ENCODE measurements at places on chromosomes 2 and 18. TPM values are rescaled to one million over a fixed set of nuclear protein-coding genes. Genes with fewer than 3 reads are reported as not detected.
A peak's percentile ranks its signal among the peaks of the same experiment; 100 is the strongest.

DNA sequence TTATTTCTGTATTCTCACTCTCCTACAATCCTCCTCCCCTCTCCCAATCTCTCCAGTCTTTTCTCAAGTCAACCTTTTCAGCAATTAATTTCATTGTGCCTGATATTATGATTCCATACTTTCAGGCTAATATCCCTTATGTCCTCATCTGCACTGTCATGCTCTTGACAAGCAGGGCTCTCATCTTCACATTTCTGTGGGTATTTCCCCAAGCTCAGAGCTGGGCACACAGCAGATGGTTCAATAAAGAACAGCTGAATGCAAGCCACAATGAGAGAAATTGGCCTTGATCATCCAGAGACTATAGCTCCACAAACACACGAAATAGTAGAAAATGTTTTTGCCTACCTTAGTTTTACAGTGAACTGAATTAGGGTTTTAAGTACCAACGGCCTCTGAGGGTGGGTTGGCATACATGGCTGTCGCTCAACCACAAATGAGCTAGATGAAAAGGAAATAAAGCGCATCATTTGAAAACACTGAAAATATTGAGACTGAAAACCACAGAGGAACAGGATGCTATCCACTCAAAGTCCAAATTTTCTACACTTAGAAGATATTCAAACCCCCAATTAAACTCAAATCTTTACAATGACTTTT, 47.5 kb upstream of the STAT1 start:
- DNase-seq: no peak

Gene TCF23
- total RNA-seq: not detected

Gene SPATA3
- not detected for total RNA-seq

Gene C2orf78
- not detected for total RNA-seq

DNA sequence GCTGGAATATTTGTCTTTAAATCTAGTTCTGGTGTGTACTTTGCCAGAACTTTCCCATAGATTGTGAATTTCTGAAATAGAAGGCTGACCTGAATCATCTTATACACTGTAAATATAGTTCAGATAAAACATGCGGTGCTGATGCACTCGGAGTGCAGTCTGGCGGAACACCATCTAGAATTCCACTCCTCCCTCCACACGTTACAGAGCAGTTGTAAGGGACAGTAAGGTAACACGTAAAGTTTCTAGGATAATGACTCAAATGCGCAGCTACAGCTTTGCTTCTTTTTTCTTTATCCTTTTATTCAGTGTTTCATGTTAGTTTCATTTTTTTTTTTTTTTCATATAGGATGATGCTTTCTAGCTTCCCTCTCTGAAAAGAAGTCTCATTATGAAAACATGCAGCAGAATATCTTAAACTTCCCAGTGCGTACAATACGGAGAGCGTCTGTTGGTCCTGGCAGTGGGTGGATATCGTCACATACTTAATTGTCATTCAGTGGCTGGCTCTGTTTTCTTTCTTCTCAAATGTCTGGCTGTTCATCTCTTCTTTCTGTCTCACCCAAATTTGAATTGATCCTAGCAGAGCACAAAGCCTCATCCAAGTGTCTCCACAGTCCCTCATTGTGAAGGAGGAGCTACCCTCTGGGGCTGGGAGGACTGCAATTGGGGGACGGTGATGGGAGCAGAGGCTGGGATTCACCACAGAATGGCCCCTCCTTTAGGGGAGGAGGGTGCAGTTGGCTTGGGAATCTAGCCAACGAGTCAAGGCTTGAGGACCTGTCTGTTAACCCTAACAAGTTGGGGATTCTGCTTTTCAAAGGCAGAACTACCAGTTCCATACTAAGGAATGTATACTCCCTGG, 138.8 kb downstream of the MYT1L start:
- DNase-seq: no peak

- DNase-seq: no peak
Measured at GRCh38 chr18:78323453-78324197, 656.0 kb upstream of the SALL3 start.

- no peak for DNase-seq
Measured at GRCh38 chr2:127413782-127414637, 4.2 kb upstream of the PROC start.

Gene TMEM163
- total RNA-seq: 3.7 TPM

Gene TMEM169
- total RNA-seq: 3.8 TPM

GRCh38 chr2:169039702-169040101, 8.6 kb upstream of the ABCB11 start:
- no peak for DNase-seq

DNA sequence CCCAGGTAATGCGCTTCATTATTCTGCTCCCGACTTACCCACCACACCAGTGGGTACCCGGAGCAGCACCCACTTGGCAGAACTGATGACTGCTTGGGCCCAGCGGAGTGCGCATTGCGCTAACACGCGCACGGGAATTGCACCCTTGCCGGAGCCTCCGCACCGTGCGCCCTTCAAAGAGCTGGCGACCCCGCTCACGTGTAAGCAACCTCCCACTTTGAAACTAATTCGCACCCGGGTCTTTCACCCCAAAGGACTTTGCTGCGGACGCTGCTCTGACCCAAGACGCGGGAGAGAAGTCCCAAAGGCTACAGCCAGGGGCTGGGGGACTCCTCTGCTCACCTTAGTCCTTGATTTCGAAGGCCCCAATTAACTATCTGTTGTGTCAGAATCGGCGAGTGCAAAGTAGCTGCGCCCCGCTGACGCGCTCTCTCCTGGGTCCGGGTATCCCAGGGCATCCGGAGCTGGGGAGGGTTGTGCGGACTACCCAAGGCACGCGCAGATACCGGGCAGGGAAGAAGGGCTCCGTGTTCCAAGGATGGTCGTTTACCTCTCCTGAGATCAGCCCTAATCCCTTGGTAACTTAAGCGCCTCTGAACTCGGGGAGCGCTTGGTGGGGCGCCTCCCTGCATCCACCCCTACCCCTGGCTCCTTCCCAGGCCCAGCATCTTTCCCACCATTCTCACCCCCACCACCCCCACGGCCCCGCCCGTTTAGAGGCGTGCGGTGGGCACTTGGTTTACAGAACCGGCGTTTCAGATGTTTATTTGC, 13.1 kb upstream of the SATB2 start:
- DNase-seq: no peak

DNA sequence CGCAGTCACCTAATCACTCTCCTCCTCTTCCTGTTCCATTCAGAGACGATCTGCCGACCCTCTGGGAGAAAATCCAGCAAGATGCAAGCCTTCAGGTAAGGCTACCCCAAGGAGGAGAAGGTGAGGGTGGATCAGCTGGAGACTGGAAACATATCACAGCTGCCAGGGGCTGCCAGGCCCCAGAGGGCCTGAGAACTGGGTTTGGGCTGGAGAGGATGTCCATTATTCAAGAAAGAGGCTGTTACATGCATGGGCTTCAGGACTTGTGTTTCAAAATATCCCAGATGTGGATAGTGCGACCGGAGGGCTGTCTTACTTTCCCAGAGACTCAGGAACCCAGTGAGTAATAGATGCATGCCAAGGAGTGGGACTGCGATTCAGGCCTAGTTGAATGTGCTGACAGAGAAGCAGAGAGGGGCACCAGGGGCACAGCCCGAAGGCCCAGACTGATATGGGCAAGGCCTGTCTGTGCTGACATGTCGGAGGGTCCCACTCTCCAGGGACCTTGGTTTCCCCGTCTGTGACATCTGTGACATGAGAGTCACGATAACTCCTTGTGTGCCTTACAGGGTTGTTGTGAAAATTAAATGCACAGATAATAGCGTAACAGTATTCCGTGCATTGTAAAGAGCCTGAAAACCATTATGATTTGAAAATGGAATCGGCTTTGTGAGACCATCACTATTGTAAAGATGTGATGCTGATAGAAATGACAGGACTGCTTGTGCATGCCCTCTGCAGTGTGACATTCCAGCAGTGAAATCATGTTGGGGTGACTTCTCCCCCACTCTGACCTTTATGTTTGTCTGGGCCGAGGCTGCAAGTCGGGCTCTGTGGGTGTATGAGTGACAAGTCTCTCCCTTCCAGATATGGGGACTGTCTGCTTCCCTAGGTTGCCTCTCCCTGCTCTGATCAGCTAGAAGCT, 510 bp downstream of the IL1RN start:
- no peak for DNase-seq

DNA sequence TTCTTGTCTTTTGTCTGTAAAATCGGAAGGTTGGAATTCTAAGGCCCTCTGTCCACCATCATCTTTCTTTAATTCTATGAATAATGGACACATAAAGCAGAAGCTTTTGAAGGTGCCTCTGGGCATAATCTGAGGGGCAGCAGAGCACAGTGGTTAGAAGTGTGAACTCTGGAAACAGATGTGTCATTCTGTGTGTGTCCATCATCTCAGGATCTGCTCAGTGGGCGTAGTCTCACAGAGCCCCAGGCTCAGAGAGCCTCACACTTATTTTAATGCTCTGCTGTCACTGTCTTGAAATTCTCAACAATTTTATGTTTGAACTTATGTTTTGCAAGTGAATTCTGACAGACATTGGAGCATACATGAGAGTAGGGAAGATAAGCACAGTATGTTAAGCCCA, 31.0 kb upstream of the CCDC93 start:
- DNase-seq: no peak

- no peak for DNase-seq
Measured at GRCh38 chr18:46283268-46283667, 179.1 kb downstream of the HAUS1 start.

DNA sequence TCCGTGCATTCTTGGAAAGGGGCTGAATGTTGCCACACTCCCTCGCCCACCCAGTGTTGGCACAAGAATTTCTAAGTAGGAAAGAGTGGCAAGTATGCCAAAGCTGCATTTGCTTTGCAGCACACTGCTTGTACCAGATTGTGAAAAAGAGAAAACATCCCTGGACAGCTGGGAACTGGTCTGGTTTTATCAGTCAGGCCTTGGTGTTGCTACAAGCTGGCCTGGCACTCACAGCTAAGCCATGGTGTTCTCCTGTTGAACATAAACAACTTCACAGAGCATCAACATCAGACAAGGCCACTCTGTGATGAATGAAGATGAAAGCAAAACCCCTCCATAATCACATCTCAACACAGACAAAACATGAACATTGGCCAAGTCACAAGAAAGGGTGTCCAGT, 4.2 kb upstream of the TRABD2A start:
- no peak for DNase-seq

Gene FAM124B
- total RNA-seq: not detected

GRCh38 chr2:168015274-168015953, 232.0 kb downstream of the STK39 start:
- no peak for DNase-seq

Gene C2orf80
- total RNA-seq: not detected

Gene CBLN2
- 0.18 TPM for total RNA-seq

Gene LOXHD1
- 0.33 TPM for total RNA-seq

- no peak for DNase-seq
Measured at GRCh38 chr2:233360771-233361176, 6.5 kb downstream of the DGKD start.

- no peak for DNase-seq
Measured at GRCh38 chr2:217429981-217430500, 570.2 kb upstream of the TNP1 start.

GRCh38 chr2:209473930-209474419, 50.1 kb downstream of the MAP2 start:
- no peak for DNase-seq

Gene AGPS
- 65.9 TPM for total RNA-seq

Gene IL1RL1
- total RNA-seq: not detected

Gene ECEL1
- 2.9 TPM for total RNA-seq

GRCh38 chr2:240985881-240986786, 12.3 kb upstream of the SNED1 start:
- DNase-seq: no peak

Gene ADAM17
- 53.1 TPM for total RNA-seq

DNA sequence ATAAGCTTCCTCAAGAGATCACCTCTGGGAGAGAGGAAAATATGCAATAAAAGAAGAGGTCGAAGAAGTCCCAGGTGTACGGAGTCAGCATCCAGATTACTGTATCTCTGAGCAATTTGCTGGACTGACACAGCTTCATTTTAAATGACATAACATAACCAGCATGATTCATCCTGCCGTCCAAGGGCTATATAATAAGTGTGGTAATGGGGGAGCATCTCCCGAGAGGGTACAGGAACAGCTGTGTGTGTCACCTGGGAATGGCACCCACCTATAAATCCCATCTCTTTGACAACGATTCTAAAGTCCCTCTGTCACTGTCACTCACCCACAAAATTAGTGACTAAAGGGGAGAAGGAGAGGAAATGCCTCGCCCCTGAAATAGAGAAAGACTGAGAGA, 19.3 kb upstream of the FZD7 start:
- DNase-seq: no peak

- DNase-seq: peak; percentile 66
Measured at GRCh38 chr2:163736433-163737189, 803 bp upstream of the FIGN start.

Gene ATOH8
- total RNA-seq: 1.3 TPM

DNA sequence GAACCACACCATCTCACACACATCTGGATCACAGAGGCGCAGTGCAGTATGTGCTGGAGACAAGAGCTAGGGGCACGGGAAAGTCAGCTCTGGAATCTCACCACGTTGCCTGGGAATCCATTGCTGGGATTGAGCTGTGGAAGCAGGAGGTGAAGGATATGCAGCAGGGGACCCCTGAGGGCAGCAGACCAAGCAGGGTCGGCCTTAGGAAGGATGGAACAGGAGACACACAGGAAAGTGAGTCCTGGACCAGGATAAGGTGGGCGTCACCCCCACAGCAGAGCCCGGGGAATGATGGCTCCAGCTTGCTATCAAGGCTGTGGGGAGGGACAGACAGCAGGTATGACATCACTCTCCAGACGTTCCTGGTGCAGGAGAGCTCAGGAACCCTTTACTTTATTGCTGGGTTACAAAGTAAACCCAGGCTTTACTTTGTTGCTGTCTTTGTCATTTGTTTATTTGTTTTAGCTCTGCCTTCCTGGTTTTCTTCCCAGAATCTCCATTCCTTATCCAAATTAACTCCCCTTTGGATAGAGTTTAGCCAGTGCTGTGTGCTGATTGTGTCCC, 329.8 kb upstream of the MYT1L start:
- DNase-seq: no peak

- no peak for DNase-seq
Measured at GRCh38 chr18:13279181-13280069, 60.9 kb downstream of the LDLRAD4 start.

GRCh38 chr2:151928380-151928779, 100.2 kb upstream of the ARL5A start:
- DNase-seq: no peak

DNA sequence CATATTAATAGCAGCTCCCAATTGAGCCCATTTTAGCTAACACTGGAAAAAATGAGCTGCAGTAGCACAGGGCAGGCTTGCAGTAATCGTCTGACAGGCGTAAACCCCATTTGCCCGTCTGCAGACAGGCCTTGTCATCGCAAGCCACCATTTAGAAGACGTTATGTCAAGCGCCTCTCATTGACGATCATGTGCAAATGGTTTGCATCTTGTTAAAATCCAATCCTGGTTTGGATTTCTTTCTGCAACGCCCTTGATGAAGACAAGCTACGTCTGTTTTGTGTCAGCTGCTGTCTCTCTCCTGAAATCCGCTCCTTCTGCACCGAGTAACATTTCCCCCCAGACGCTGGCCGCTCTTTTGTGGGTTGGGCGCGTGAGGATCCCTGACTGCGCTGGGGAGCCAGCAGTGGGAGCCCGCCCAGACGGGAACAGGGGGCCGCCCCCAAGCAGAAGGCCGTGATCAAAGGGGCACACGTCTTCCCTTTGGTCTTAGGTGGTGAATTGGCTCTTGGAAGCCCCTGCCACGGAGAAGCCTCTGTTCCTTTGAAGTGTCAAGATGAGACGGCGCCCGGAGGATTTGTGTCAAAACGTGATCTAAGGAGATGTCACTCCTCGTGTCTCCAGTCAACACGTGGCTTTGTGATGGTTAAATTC, 84.2 kb upstream of the GPC1 start:
- DNase-seq: no peak

Measured in progenitor cell of endocrine pancreas (in vitro differentiated cells).